Activated B cell treated with CpG ODN at 0.5 μM for 24 hours (primary cell): ENCODE measurements at places on chromosomes 1 and 21. TPM values are rescaled to one million over a fixed set of nuclear protein-coding genes. Genes with fewer than 3 reads are reported as not detected.
A peak's percentile ranks its signal among the peaks of the same experiment; 100 is the strongest.

GRCh38 chr1:78622548-78622947 lies 2.3 kb downstream of the IFI44L start:
- H3K4me1 ChIP-seq = peaks cover 45% of the 10 kb centered on the region
- no peak overlapping the region for H3K4me3 ChIP-seq
- no peak overlapping the region for H3K27ac ChIP-seq
- H3K36me3 ChIP-seq = no peaks in the 10 kb centered on the region
- no peaks in the 10 kb centered on the region for H3K27me3 ChIP-seq

GRCh38 chr21:32816261-32816660 lies 44.7 kb upstream of the PAXBP1 start:
- H3K4me1 ChIP-seq = no peaks in the 10 kb centered on the region
- DNase-seq = no peak
- H3K27ac ChIP-seq = no peak overlapping the region
- H3K36me3 ChIP-seq = no peaks in the 10 kb centered on the region

Gene SPRR2B
- total RNA-seq = not detected in 2 replicates

GRCh38 chr21:43849532-43850299 lies 15.3 kb upstream of the AGPAT3 start:
- DNase-seq = no peak
- H3K4me3 ChIP-seq = no peak overlapping the region
- peaks cover 2% of the 10 kb centered on the region for H3K27me3 ChIP-seq
- peaks cover 2% of the 10 kb centered on the region for H3K4me1 ChIP-seq

DNA sequence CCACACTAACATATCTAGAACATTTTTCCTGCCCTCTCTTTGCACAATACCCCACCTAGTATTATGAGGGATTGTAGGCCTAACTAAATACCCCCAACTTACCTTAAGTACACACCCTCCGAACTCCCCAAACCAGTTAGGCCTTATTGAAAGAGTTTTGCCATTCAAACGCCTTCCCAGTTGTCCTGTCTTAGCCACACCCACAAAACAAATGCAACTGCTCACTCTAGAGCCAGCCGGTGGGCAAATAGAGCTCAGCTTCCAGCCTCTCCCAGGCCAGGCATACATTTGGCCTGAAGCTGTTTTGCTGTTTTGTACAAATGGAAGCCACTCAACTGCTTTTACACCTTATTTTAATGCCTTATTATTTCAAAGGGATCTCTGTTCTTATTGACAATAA lies 224.2 kb upstream of the RUNX1 start:
- DNase-seq = no peak
- H3K27ac ChIP-seq = no peak overlapping the region
- no peak overlapping the region for H3K4me3 ChIP-seq
- H3K27me3 ChIP-seq = no peaks in the 10 kb centered on the region
- H3K36me3 ChIP-seq = no peaks in the 10 kb centered on the region

DNA sequence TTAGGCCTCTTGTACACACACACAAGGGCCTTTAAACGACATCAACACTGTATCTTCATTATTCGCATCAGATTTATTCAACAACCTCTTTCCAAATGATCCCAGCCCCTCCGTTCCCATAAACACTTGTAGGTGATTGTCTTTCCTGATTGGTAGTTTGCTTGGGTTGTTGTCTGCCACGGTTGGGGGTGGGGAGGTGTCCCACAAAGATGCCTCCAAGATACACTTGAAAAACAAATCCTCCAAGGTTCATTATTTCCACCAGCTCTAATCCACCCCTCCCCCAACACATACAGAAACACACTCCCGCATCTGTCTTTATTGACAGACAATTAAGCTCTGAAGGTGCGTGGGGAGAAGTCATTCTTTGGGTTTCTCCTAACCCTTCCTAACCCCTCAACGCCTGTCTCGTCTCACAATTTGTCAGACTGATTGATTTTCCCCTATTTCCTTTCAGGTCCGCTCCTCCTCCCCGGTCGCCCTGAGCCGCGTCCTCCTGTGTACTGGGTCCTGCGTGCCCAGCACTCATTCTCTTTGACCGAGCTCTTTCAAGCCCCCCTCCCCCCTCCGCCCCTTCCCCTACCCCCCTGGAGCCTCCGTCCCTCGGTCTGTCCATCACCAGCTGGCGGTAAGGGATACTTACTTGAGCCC lies 1.4 kb downstream of the WDR26 start:
- H3K4me3 ChIP-seq = peak overlapping the region; percentile 90
- H3K27ac ChIP-seq = peak overlapping the region; percentile 73
- no peak for DNase-seq
- no peaks in the 10 kb centered on the region for H3K27me3 ChIP-seq
- peaks cover 33% of the 10 kb centered on the region for H3K36me3 ChIP-seq

Gene PRR9
- not detected in 2 replicates for total RNA-seq

Gene EVA1C
- 0.20 and 0.38 TPM in 2 replicates for total RNA-seq

- H3K27me3 ChIP-seq = no peaks in the 10 kb centered on the region
- H3K27ac ChIP-seq = peak overlapping the region; percentile 99
- H3K4me1 ChIP-seq = peaks cover 51% of the 10 kb centered on the region
- H3K4me3 ChIP-seq = peak overlapping the region; percentile 87
Observed at GRCh38 chr1:15523104-15524020, 653 bp downstream of the CASP9 start.

GRCh38 chr1:226607268-226607660 lies 58.7 kb downstream of the STUM start:
- peaks cover 3% of the 10 kb centered on the region for H3K4me1 ChIP-seq
- H3K27me3 ChIP-seq = peaks cover 5% of the 10 kb centered on the region
- no peak overlapping the region for H3K27ac ChIP-seq
- no peak for DNase-seq
- no peak overlapping the region for H3K4me3 ChIP-seq

DNA sequence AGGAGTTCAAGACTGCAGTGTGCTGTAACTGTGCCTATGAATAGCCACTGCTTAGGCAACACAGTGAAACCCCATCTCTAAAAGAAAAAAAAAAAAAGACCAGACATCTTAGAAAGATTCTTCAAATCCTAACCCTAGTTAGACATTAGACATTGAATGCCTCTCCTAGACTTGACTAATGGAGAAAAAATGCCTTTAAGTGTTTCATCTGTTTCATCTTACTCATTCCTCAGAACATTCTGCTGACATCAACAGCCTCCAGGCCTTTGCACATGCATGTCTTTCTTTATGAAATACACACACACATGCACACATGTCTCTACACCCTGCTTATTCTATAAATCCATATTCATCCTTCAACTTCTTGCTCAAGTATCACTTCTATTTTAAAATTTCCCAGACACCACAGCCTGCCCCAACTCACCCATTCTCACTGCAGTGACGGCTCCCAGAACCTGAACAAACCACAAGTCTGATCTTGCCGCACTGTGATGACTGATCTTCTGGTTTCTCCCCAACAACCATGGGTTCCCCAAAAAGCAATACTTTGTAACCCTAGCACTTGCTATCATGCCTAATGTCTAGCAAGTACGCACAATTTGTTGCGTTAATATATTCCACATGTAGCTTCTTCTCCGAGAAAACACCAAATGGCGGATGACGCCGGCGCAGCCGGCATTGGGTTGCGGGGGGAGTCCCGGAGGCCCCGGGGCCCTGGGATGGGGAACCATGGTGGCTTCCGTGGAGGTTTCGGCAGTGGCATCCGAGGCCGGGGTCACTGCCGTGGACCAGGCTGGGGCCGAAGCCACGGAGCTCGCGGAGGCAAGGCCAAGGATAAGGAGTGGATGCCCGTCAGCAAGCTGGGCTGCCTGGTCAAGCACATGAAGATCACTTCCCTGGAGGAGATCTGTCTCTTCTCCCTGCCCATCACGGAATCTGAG lies 37.4 kb downstream of the LRRC52 start:
- H3K4me1 ChIP-seq = no peaks in the 10 kb centered on the region
- H3K27me3 ChIP-seq = peaks cover 15% of the 10 kb centered on the region
- no peaks in the 10 kb centered on the region for H3K36me3 ChIP-seq
- no peak overlapping the region for H3K27ac ChIP-seq
- no peak overlapping the region for H3K4me3 ChIP-seq

DNA sequence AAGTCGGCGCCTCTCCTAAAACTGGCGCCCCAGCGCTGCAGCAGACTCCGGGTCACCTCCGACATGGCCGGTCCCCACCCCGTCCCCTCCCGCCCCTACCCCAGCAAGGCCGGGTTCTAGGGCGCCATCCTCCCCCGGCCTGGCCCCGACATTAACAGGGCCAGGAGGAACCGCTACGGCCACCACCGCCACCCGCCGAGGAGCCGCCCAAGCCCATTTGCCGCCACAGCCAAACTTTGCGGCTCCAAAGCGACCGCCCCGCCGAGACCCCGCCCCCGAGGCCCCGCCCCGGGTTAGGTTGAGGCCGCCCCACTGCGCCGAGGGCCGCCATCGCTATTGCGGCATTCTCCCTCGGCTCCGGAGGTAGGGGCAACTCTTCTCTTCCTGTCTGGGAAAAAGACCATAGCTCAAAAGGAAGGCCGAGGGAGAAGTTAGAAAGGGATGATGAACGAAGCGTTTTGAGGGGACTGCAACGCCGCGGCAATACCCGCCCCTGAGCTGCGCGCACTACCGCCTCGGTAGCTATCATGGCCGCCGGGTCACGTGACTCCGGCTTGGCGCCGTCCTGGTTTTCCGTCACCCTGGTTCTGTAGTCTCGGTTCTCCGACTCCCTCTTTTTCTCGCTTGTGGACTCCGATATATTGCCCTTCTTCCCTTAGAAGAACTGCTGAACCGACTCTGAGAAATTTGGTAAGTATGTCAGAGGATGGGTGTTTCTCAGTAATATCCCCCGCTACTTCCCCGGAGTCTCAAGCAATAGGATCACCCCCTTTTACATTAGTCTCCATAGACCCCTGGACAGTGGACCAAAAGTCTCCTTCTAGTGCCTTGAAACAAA lies at the start of the genes AIDA and BROX:
Gene AIDA, minus strand, starts transcription at position 239 of the 838 bp plus-strand sequence. Its CDS starts 174 bp downstream, at position 65.
Gene BROX, plus strand, starts transcription at position 312 of the 838 bp plus-strand sequence. CDS start 3,136 bp downstream, outside the sequence.
- peak; percentile 98 for DNase-seq
- peak within 1 kb of the TSS; percentile 93 for H3K4me3 ChIP-seq
- H3K27ac ChIP-seq = peak within 1 kb of the TSS; percentile 100
